ENCODE measurements at places on chromosomes 16 and 17. TPM values are rescaled to one million over a fixed set of nuclear protein-coding genes. Genes with fewer than 3 reads are reported as not detected.

The TMIGD1 gene
- not detected for total RNA-seq

The OTOP3 gene
- not detected for total RNA-seq

The BRIP1 gene
- total RNA-seq: 0.45 TPM

The LRRC75A gene
- 3.1 TPM for total RNA-seq

The NTN1 gene
- total RNA-seq: 3.1 TPM

The SLC16A11 gene
- total RNA-seq: 0.84 TPM

The KRT25 gene
- total RNA-seq: not detected

The DRC3 gene
- total RNA-seq: 0.32 TPM

The TPPP3 gene
- total RNA-seq: 4.8 TPM

GRCh38 chr16:80274576-80275191 is 266.1 kb upstream of the DYNLRB2 start:
- DNase-seq: no peak

- DNase-seq: no peak
Measured at GRCh38 chr17:66468241-66469087, 166.1 kb downstream of the PRKCA start.

GRCh38 chr17:6162892-6163291 is 92.7 kb downstream of the WSCD1 start:
- DNase-seq: peak; percentile 69

- DNase-seq: no peak
Measured at GRCh38 chr17:41534899-41535546, 6.9 kb upstream of the KRT19 start.

DNA sequence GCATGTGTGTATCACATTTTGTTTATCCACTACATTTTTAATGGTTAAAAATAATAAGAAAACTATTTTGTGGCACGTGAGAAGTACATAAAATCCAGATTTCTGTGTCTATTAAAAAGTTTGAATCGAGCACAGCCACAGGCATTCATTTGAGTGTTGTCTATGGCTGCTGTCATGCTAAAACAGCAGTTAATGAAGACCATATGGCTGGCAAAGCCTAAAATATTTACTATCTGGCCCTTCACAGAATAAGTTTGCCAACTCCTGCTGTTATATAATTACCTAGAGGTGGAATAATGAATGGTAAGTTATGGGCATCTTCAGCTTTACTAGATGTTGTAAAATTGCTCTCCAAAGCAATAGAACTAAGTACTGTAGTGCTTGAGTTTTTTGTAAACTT is 30.5 kb downstream of the TMEM98 start:
- DNase-seq: no peak

DNA sequence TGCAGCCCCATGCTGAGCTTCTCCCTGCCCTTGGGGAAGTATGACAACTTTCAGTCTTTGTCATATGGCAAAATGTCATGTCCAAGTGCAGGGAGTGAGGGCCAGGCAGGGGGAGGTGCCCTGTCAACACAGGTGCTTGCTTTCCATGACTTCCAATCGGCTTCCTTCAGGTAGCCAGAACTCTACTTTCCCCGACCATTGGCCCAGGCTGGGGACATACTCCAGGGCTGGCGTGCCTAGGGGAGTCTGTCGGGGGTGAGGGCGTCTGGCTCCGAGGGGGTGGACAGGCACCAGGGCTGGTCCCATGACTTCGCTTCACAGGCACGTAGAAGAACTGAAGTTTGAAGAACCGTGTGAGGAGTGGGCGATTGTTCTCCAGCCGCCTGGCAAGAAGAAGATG is 19.8 kb upstream of the PIK3R6 start:
- no peak for DNase-seq

DNA sequence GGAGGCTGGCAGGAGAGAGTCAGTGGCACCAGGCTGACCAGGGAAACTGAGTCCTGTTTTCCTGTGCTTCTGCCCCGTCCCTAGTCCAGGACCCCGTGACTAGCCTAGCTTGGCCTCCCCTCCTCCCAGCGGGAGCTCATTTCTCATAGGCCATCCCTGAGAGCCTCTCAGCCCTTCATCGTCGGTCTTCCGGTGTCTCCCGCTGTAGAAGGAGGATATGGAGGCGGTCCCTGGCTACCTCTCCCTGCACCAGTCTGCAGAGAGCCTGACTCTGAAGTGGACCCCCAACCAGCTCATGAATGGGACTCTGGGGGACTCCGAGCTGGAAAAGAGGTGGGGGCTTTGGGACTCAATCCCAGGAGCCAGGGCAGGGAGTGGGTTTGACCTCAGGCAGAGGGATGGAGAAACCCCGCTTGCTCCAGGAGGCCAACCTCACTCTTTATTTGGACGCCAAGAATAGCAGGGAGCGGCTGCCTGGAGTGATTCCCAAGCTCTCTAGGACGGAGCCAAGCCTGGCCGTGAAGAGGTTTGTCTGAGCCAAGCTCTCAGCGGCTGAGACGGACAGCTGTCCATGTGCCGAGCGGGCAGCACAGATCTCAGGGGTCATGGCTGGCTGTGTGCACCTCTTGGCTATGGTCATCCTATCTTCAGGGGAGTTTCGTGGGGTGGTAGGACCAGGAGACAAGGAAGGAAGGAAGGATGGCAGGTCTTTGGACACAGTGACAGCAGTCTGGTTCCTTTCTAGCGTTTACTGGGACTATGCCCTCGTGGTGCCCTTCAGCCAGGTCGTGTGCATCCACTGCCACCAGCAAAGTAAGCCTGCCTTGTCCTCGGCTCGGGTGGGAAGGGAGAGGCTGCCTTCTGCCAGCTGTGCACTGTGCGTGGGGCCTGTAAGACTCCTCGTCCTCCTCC is 26.8 kb downstream of the SGSM2 start:
- no peak for DNase-seq

DNA sequence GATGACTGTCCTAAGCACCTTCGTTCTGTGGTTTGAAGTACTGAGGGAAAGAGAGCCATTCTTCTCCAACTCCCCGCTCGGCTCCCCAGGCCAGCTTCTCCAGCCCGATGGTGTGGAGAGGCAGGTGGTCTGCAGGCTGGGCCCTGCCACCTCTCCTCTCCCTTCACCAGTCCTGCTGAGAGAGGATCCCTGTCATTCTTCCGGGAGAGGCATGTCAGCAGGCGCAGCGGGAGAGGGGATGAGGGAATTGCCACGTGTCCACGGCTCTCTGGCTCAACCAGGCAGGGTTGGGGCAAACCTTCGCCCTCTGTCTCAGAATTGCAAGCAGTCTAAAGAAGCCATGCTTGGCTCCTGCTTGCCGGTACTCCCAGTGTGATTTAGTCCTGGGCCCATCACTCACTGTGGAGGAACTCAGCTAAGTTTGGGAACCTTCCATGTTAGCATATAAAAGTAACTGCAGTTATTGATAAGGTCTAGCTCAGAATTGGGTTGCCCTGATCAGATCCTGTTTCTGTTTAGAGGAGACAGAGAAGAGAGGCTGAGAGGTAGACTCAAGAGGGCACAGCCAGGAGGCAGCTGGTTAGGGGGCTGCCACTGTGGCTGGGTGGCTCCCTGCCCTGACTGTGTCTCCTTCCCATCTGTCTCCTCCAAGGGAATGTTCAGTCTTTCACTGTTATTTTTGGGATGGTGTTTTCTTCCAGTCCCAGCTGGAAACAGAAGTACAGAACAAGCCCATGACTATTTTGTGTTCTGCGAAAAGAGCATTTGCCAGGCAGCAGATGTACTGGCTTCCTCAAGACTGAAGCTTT is 17.4 kb downstream of the HS3ST3B1 start:
- DNase-seq: no peak

- DNase-seq: no peak
Measured at GRCh38 chr16:83899272-83899897, 470 bp downstream of the MLYCD start.

DNA sequence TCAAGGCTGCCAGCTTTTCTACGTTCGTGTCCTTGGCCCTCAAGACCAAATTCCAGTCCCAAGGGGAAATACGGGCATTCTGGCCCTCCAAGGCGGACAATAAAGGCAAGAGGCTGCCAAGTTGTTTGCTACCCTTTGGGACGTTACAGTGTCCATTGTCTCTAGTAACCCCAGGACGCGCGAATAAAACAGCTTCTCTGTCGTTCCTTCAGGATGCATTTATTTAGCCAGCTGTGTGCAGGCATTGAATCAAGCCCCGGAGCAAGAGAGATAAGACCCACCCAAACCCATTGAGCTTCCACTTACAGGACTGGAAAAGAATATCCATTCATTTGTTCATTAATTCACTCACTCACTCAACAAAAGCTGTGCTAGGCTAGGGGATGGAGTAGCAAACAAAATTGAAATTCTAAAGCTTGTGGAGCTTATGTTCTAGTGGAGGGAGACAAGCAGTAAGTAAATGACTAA is 656 bp downstream of the MRPL58 start:
- DNase-seq: no peak

GRCh38 chr16:75265911-75266701 is 14.7 kb upstream of the BCAR1 start:
- DNase-seq: no peak

- no peak for DNase-seq
Measured at GRCh38 chr16:12300490-12300889, 324.0 kb downstream of the SNX29 start.

- DNase-seq: no peak
Measured at GRCh38 chr16:87196661-87197060, 120.5 kb downstream of the C16orf95 start.

Measured in mesenteric fat pad (tissue), 1 donor.